IPS DF 6.9 (cell line): ENCODE measurements at places on chromosomes 6 and 20.
A peak's percentile ranks its signal among the peaks of the same experiment; 100 is the strongest.

DNA sequence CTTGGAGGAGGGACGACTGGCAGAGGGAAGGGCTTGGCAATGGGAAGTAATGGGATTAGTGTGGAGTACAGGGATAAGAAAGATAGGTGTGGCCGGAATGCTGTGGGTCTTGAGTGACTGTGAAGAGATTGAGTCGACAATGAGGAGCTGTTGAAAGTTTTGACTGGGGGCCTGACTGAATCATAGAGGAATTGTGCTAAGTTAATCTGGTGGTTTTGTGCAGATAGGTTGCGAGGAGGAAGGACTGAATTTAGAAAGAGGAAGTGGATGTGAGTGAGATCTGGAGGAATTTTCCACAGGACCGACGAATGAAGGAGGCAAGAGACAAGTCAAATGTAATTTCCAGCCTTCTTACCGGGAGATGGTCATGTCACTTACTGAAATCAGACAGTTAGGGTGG is 143.9 kb upstream of the RALGAPA2 start:
- DNase-seq: no peak

DNA sequence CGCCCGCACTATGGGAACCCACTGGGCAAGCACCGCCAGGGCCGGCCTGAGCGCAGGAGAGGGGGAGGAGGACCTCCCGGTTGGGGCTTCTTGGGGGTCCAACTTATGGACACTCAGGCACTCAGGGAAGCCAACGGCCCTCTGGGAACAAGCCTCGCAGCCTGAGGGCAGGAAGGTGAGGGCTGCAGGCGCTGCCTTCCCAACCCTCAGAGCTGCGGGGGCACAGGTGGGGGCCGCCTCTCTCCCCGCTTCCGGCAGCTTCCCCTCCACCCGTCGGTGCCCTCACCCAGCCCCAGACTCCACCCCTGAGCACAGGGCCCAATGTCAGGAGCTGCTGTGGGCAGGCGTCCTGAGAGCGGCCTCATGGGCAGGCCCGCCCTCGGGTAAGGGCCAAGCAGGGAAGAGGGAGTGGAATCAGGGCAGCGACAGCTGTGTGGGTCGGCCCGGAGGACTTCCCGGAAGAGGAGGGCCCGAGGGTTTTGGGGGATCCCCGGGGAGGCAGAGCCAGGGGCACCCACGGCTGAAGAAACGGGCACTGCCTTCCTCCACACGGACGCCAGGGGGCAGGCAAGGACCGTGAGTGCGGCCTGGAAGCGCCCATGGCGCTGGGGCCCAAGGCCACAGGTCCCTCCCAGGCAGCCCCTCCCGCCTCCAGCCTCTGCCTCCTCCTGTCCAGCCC is 488 bp upstream of the PTK6 start:
- peak; percentile 89 for DNase-seq

DNA sequence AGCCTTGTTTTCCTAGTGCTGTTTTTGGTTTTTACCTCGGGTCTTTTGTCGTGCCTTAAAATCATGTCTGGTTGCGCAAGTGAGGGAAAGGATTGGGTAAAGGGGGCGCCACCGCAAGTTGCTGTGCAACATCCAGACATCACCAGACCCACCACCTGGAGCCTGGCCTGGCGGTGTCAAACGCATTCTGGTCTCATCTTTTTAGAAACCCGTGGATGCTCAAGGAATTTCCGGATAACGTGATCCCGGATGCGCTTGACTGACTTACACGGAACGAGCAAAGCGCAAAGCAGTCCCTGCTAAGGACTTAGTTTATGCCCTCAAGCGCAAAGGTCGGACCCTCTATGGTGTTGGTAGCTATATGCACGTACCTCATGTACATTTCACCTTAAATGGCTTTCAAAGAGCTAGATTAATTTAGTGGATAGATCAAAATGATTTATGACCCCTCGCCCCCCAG is 105.2 kb downstream of the OR2B2 start:
- no peak for DNase-seq

DNA sequence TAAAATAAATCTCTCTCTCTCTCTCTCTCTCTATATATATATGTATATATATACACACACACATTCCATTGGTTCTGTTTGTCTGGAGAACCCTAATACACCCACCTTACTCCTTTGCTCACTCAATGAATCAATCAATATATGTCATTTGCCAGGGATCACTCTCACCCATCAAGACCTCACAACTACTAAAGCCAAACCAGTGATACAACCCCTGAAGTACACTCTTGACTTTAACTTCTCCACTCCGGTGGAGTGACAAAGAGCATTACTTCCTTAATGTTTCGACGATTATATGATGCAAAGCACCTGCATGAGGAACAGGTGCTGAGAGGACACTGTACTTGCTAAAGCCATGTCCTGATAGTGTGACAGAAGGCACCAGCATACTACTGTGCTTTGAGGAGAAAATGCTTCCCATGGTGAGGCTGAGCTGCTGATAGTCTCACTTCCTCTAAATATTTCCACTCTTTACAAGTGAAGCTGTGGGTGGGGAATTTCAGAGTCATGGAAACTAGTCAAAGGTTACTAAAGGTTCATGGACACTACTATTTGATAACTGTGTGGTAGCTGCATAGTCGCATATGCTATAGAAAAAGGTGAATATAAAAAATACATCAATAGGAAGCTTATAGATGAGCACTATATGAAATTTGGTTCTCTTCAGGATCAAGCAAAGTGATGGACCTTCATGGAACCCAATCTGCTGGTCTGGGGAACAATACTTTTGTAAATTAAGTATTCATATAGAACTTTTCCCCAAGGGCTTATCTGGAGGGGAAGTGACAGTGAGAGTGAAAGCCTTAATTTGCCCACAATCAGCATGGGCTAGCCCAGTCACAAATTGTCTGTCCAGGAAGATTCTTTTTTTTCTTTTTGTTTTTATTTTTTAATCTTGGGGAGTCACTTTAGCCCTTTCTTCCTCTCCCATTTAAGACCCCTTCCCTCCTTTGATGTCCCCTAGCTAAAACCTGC is 141.9 kb upstream of the NEDD9 start:
- DNase-seq: no peak

GRCh38 chr6:139062932-139063646 is 34.5 kb downstream of the ABRACL start:
- no peak for DNase-seq

DNA sequence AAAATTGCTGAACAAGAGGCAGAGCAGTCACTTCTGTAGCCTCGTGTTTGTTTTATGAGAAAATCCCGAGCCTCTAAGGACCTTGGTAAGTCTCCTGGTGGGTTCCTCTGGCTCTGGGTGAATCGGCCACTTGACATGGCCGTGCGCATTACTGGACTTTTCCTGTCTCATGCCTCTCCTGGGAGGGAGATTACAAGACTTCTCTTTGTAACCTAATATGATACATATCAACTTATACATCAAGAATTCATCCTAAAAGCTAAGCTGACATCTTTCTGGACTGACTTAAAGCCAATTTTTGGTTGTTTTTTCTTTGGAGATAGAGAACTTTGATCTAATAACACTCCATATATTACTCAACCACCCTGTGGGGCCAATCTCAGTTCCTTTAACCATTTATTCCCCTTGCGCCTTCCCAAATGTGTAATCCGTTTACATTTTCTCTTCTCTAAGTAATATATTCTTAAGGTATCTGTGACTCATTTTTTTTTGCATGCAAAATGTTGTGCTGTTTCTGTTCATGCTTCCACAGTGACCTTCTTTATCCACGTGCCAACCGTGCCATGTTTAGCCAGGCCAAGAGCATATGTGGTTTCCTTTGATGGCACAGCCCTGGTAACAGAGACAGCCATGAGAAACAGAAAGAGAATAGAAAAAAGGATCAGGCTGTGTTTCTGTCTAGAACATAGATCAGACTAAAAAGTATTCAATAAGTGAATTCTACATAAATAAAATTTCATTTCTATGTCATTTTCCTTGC is 47.5 kb upstream of the JAG1 start:
- no peak for DNase-seq

DNA sequence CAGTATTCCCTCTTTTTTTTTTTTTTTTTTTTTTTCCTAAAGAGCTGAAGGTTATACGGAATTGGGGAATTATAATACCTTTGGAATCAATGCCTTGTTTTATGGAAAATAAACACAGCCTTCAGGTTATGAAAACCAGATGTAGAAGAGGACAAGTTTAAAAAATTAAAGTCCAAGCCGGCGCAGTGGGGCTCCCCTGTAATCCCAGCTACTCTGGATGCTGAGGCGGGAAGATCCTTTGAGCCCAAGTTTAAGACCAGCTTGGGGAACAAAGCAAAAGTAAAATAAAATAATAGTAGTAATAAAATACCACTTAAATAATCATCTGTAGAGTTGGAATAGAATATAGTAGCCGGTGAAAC is 57.3 kb downstream of the TRIM38 start:
- DNase-seq: no peak

DNA sequence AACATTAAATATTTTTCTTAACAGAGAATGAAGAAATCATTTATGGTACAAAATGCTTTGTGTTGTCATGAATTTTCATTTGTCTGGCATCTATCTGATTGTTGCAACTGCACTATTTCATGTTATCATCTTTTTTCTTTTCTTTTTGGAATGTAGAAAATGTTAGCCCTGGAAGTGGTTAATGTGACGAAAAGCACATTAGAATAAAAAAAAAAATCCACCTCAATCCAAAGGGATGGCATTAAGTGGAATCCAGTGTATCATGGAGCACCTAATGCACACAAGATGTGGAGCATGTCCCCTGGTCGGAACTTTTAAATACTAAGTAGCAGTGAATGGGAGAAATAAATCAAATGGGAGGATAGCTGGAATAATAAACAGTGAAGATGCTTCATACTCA is 172.9 kb upstream of the MCHR2 start:
- no peak for DNase-seq

GRCh38 chr6:22030730-22031619 is 265.9 kb downstream of the PRL start:
- no peak for DNase-seq

DNA sequence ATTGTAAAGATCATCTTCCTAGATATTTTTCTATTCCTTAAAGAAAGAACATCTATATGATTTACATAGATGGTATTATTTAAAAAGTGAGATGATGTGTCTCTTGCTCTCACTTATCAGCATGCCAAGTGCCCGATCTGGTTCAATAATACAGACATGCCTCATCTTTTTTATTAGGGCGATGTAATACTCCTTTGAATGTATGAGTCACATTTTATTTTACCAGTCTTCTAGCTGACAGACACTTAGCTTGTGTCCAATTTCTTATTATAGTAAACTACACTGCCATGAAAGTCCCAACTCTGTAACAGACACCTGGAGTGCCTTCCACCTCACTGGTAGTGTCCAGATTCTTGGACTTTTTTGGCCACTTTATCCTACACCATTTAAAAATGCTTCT is 586.6 kb upstream of the BTBD3 start:
- no peak for DNase-seq

- DNase-seq: no peak
Observed at GRCh38 chr6:106112433-106112832, 26.3 kb downstream of the PRDM1 start.

GRCh38 chr6:53390010-53390409 is 41.3 kb upstream of the ELOVL5 start:
- no peak for DNase-seq

- DNase-seq: no peak
Observed at GRCh38 chr20:46368902-46369268, 37.5 kb downstream of the ELMO2 start.

DNA sequence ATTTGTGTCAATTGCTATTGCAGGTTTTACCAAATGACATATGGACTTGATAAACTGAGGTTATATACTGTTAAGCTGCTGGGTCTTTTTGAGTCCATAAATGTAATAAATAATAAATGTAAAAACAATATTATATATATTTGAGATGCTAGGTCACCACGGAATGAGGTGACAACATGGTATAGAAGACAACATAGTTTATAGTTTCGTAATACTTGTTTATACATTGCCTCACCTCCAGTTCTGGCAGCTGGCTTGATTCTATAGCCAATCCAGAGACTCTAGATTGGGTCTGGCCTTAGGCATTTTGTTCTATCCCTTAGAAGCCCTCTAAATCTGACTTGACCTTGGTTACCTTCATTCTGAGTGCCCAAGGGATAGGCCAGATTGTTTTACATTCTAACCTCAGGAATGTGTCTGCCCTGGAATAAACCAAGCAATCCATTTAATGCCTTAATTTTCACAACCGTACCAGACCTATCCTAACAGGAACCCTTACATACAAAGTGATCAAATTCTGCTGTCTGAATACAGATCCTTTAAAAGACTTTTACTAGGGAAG is 61.5 kb upstream of the STXBP5 start:
- DNase-seq: no peak
